Thymus (tissue), 14 donors: ENCODE measurements at places on chromosomes 2 and 18. TPM values are rescaled to one million over a fixed set of nuclear protein-coding genes. Genes with fewer than 3 reads are reported as not detected.

ASXL3 gene
- total RNA-seq = 0.42 TPM

PCARE gene
- total RNA-seq = 0.09 TPM

RAB11FIP5 gene
- total RNA-seq = 0.71 TPM

DNA sequence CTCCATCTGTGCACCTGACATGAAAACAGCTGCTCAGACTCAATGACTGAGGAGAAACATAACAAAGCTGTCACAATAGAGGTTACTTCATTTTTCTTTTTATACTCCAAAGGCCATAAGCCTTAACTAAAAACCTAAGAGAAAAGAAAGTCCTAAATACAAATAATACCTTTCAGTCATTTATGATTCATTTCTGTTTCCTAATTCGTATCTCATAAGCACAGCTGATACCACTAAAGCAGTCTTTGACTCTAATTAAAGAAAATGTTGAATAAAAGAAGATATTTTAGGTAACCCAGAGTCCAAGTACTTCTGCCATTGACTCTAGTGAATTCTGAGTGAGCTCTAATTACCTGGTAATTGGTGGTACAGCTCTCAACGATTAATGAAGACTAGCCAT is 20.6 kb downstream of the NEMP2 start:
- no peak for DNase-seq

GRCh38 chr18:58168993-58169392 is 125.0 kb downstream of the NEDD4L start:
- DNase-seq = no peak

DNA sequence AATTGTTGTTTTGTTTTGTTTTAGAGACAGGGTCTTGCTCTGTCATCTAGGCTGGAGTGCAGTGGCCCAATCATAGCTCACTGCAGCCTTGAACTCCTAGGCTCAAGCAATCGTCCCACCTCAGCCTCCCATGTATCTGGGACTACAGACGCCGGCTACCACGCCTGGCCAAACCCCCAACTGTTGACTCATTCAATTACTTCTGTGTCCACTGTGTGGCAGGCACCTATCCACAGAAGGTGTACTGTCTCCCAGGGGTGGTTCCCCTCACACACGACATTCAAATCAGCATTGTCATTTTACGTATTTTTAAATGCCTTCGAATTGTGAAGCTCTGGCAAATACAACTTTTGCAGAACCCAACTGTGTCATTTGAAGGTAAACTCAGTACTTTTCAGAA is 188.0 kb upstream of the REV1 start:
- no peak for DNase-seq

GRCh38 chr18:41940506-41941215 is 14.4 kb upstream of the PIK3C3 start:
- DNase-seq = no peak

DNA sequence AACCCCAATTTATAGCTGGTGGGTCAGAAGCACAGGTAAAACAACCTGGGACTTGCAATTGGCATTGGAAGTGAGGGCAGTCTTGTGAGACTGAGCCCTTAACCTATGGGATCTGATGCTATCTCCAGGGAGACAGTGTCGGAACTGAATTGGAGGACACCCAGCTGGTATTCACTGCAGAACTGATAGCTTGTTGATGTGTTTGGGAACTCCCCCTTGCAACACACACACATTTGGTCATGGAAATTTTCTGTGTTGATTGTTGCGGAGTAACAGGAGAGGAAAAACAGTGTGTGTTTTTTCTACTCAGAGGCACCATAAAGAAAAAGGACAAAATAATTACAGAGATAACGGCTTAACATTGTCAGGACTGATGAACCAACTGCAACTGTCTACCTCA is 16.1 kb downstream of the TPGS2 start:
- no peak for DNase-seq

- no peak for DNase-seq
Observed at GRCh38 chr2:2229626-2230432, 101.2 kb downstream of the MYT1L start.

DNA sequence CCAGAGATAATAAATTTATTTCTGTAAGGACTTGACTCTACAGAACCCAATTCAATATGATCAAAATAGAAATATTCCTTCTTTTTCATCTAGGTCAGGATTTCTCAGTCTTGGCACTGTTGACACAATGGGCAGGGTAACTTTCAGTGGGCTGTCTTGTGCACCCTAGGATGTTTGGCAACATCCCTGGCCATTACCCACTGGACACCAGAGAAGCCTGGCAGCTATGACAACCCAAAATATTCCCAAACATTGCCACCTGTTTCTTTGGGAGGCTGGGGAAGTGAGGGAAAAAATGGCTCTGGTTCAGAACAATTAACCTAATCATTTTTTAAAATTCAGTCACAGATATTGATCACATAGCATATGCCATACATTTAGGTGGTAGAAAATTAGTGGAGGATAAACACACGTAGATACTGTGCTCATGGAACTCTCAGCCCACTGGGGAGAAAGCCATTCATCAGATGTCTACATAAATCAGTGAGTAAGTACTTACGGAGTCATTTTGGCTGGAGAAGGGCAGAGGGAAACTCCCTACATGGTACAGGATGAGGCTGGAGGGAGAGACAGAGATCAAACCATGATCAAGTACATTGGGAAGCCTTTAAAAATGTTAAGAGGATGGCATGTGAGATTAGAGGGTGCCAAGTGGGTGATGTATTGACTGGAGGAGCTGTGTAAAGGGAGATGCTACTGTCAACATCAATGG is 718 bp upstream of the TNP1 start:
- no peak for DNase-seq

- DNase-seq = no peak
Observed at GRCh38 chr2:19114754-19115231, 243.6 kb downstream of the OSR1 start.

- no peak for DNase-seq
Observed at GRCh38 chr18:33540392-33540791, 37.6 kb upstream of the ASXL3 start.

GRCh38 chr18:47928466-47928865 is 2.0 kb downstream of the SMAD2 start:
- no peak for DNase-seq

GRCh38 chr2:111705711-111706336 is 178.2 kb downstream of the ANAPC1 start:
- peak; percentile 90 for DNase-seq

DNA sequence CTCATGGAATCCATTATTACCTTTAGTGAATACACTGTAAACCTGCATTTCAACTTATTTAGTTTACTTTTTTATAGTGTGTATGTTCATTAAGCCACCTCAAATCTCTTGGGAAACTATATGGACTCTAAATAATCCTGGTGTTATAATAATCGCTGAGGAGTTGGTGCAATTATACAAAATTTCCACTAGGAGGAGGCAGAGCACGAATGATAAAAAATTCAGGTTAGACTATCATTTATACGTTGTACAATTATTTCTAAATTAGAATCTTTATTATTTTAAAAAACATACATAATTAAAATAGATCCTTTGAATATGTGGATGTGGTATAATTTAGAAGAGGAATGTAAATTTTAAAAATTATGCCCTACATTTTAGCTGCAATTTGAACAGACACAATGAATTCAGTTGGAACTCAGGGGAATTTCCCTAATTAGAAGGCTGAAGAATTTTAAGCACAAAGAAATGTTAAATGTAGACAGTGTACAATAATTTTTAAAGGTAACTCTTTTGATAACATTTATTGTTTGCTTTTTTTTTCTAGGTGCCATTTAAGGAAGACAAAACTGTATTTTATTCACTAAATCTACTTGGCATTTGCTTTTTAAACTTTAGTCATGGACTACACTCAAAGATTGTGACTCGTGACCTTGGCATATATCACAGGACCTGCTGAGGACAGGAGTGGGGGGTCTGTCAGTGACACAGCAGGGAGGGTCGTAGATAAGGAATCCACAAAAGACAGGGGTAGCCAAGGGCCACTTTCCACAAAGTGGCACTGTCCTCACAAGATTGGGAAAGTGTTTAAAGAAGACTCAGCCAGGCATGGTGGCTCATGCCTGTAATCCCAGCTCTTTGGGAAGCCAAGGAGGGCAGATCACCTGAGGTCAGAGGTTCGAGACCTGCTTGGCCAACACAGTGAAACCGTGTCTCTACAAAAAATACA is 45.5 kb downstream of the RAB12 start:
- peak; percentile 13 for DNase-seq

DNA sequence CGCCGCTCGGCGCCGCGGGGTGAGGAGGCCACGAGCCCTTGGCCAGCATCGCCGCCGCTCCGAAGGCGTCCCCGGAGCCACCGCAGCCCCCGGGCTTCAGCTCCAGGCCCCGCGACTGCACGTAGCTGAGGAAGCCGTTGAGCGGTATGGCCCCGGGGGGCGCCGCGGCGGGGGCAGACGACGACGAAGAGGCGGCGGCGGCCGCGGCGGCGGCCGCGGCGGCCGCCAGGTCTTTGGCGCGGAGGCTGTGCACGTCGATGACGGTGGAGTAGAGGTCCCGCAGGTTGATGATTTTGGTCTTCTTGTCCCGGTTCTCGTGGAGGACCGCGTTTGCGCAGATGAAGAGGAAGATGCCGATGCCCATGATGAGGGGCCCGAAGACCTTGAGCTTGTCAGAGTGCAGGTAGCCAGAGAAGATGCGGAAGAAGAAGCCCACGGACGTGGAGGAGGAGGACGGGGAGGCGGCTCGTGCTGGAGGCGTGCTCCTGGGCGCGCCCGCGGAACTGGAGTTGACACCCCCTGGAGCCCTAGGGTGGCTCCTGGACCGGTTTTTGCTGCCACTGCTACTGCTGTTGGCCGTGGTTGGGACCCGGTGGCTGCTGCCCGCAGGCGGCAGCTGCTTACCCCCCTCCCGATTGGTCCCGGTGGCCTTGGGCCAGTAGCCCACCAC is 4.0 kb downstream of the TMEM200C start:
- DNase-seq = no peak

GRCh38 chr2:26861610-26862224 is 13.8 kb downstream of the DPYSL5 start:
- no peak for DNase-seq

- no peak for DNase-seq
Observed at GRCh38 chr18:2394684-2395083, 176.6 kb downstream of the METTL4 start.

GRCh38 chr2:54898456-54899226 is 151.6 kb downstream of the RTN4 start:
- no peak for DNase-seq

- DNase-seq = no peak
Observed at GRCh38 chr2:186751790-186752189, 57.9 kb downstream of the FAM171B start.

DNA sequence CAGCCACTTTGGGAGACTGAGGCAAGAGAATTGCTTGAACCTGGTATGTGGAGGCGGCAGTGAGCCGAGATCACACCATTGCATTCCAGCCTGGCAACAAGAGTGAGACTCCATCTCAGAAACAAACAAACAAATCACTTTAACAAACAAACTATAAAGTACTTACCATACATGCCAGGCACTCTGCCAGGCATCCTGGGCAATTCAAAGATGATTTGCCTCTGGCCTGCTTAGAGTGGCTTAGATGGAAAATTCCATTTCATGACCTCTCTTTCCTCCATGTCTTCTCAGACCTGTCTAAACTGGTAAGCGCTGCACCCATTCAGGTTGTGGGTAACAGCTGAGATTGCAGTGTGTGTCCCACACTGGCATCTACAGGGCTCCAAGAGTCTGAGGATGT is 273.2 kb downstream of the BCL2 start:
- DNase-seq = no peak

DNA sequence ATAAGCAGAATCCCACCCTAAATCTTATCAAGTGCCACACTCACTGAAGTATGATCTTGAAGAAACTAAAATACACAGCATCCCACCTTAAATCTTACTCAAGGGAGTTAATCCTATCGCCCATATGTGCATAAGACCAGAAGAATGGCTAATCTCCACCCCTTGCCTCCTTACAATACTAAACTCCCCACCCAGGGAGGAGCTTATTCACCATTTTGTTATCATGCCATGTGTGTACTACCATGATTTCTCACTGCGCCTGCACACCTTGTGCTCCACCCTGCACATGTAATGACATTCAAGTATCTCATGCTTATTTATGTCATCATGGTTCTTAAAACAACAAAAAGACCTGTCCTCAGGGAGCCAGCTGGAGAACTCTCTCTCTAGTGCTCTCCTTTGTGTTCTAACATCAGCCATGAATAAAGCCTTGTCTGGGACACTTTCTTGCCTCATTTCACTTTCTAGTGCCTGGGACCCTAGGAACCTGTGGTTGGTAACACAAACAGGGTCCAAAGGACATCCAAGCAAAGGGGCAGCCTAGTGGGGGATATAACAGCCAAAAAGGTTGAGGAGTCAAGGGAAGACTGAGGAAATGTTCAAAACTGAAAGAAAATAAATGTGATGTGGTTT is 87.4 kb downstream of the SLC66A3 start:
- DNase-seq = no peak

DNA sequence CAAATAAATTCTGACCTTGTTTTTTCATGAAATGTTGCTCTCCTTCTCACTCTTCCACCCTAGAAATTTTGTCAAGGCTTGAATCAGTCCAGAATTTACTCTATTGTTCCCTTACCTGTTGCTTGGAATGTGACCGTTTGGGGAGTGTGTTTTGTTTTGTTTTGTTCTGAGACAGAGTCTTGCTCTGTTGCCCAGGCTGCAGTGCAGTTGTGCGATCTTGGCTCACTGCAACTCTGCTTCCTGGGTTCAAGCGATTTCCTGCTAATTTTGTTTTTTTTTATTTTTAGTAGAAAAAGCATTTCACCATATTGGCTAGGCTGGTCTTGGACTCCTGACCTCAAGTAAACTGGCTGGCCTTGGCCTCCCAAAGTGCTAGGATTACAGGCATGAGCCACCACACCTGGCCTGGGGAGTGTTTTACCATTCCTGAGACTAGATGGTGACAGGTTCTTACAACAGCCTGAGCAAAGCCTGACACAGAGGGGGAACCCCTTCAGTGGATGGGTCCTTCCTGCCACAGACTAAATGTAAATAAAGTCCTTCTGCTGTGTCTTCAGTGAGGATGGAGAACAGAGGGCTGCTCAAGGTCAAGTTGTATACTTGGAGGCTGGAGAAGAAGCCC is 52.0 kb downstream of the HAUS1 start:
- DNase-seq = no peak

GRCh38 chr2:140200307-140200706 is 1420.1 kb upstream of the NXPH2 start:
- DNase-seq = no peak

DNA sequence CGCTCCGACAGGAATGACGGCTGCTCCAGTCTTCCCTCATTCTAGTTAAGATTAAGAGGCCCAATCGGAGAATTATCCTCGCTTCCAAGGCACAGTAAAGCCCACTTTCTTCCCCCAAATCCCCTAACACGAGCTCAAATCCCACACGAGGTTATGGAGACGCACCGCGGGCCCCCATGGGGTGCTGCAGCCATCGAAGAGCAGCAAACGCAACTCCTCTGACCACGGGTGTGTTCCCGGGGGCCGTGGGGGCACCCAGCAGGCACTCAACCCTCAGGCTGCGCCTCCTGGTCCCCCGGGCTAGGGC is 446 bp downstream of the COPS9 start:
- DNase-seq = no peak

- no peak for DNase-seq
Observed at GRCh38 chr18:38010971-38011857, 445.6 kb upstream of the CELF4 start.
